CD4-positive, alpha-beta T cell treated with Interleukin-17A for 4 hours (primary cell): ENCODE measurements at places on chromosomes 6 and 20.

DNA sequence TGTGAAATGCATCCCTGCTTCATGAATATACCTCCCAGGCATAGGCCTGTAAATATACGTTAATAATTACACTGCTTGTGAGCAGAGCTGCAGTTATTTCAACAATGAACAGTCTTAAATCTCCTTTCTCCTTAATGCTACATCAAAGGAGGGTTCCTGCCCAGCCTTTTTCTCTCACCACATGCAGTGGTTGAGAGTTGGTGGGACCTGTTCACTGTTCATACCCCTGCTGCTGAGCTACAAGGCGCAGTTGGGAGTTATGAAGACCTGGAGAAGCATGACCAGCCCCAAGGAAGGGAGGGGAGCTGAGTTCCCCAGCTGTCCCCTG lies 111.9 kb upstream of the FOXQ1 start:
- no peak for DNase-seq

GRCh38 chr20:64157878-64158277 lies 6.4 kb upstream of the MYT1 start:
- no peak for DNase-seq

GRCh38 chr6:113129991-113130390 lies 727.2 kb upstream of the MARCKS start:
- DNase-seq = no peak

- DNase-seq = no peak
These were observed 4.3 kb downstream of the ZBTB9 start for GRCh38 chr6:33458676-33459075.

DNA sequence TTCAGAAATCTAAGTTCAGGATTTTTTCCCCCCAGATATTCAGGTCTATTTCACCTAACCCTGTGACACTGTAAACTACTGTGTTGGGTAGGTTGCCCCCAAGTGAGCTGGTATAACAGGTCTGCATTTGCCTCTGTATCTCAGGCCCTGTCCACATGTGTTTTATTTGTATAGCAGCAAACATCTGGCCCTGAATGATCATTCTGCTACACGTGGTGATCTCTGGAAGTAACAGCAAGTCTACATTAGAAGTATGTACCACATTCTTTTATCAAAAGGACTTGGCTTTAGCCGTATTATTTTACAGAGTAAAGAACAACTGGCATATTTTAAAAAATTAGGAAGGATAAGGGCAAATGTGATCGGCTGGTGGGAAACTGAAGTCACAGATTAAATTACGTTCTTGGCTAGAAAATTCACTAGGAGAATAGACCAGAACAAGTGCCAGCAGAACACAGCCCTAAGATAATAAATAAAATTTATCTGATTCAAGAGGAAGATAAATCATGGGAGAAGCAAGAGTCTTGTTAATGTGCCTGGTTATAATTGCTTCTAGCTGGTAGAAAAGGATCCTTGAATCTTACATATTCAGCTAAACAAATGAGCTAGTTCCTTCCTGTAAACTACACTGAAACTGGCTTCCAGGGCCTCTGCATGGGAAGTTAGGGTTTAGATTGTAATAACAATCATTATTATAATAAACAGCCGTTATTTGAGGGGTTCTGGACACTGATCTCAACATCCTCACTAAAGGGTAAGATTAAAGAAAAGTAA lies 192.1 kb downstream of the SAMD5 start:
- no peak for DNase-seq

DNA sequence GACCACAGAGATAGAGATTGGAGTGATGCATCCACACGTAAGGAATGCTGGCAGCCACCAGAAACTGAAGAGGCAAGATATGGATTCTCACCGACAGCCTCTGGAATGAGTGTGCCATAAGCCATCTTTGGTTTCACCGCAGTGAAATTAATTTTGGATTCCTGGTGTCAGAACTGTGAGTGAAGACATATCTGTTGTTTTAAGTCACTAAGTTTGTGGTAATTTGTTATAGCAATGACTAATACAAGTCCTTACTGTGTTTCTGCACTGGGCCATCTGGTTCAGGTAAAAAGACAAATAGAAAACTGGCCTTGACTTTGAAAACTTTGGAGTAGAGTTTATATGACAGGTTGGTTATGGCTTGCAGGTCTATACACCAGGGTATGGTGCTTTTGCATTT lies 261.9 kb downstream of the PHF3 start:
- DNase-seq = no peak

DNA sequence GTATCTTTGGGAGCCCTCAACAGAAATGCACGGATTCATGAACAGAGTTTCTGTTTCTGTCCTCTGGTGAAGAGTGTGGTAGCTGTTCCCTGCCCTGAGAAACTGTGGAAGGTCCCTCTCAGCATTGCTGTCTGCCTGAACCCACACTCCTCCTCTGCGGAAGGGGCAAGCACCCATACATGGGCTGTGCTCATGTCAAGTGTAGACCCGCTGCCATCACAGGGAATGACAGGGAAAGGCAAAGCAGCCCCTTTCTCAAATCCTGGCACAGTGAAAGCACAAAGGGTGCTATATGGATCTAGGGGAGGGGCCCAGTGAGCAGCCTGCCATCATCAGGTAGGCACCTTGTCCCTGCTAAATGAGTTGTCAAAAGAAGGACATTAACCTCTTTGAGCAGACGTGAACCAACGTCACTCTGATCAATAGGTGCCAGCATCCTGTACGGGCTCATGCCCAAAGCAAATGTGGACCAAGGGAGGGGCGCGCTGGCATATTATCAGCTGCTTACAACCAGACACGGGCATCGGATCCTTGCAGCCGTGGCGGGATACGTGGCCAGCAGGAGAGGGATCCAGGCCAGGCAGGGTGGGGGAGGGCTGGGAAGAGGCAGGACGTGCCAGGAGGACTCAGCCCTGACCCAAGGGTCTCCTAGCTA lies 231.2 kb upstream of the PMEPA1 start:
- no peak for DNase-seq
